ENCODE measurements at places on chromosomes 12 and 14. TPM values are rescaled to one million over a fixed set of nuclear protein-coding genes. Genes with fewer than 3 reads are reported as not detected.

GRCh38 chr12:68042212-68042699, 53.0 kb downstream of the IFNG-AS1 start:
- DNase-seq, result no peak

- no peak for DNase-seq
Observed at GRCh38 chr14:53093206-53093605, 59.9 kb downstream of the DDHD1 start.

- no peak for DNase-seq
Observed at GRCh38 chr14:71856199-71856919, 75.9 kb upstream of the RGS6 start.

- DNase-seq, result no peak
Observed at GRCh38 chr12:131242741-131243496, 289.2 kb downstream of the ADGRD1 start.

DNA sequence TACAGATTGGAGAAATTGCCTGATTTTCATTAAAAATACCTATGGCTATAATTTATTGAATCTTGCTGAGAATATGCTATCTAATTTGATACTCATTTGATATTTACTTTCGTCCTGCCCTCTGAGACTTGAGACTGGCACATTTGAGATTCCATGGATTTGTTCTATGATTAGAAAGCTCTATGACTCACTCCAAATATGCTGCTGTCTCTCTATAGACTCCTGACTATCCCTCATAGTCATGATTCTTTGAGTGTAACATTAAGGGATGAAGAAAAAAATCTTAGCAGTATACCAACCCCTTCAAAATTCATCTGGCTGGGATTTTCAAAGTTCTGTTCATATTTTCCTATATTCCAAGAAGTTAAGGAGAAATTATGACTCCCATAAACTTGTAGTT, 191.9 kb downstream of the LRIG3 start:
- DNase-seq, result no peak

The IFI27 gene
- 5.5 TPM for polyA plus RNA-seq

The TRMT61A gene
- 5.6 TPM for polyA plus RNA-seq

The KRT6C gene
- not detected for polyA plus RNA-seq

The ADAM20 gene
- polyA plus RNA-seq, result 0.38 TPM
